ENCODE measurements at places on chromosomes 1 and 21.
A peak's percentile ranks its signal among the peaks of the same experiment; 100 is the strongest.

DNA sequence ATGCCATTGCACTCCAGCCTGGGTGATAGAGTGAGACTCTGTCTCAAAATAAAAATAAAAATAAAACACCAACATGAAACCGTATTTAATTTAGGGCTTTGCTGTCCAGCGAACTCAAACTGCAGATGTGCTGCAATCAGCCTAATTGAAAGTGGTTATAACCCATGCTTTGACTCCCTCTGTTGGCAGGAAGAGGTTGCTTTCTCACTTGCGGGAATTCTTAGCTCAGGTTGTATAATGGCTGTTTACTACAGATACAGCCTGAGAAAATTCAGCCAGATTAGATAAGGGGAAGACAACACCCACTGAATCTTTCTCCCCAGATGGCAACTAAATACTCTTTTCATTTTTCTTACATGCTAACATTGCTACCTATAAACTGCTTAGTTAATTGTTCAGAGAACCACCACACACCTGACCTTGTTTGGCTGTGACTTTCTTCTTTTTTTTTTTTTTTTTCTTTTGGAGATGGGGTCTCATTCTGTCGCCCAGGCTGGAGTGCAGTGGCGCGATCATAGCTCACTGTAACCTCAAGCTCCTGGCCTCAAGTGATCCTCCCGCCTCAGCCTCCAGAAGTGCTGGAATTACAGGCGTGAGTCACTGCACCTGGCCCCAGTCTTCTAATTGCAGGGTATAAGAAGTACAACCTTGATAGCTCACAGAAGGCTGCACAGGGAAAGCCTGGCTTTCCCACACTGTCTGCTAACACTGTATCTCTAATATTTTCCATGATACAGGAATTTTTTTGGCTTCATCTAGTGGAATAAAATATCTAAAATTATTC lies 34.6 kb downstream of the DNTTIP2 start:
- peak; percentile 69 for DNase-seq

GRCh38 chr1:36051821-36052220 lies 32.1 kb upstream of the TEKT2 start:
- no peak for DNase-seq

GRCh38 chr1:89989799-89990198 lies 5.1 kb upstream of the ZNF326 start:
- DNase-seq = peak; percentile 50

- DNase-seq = peak; percentile 50
Observed at GRCh38 chr1:6271554-6271953, 10.7 kb upstream of the GPR153 start.

GRCh38 chr1:158951956-158952355 lies 20.6 kb downstream of the PYHIN1 start:
- DNase-seq = peak; percentile 62

DNA sequence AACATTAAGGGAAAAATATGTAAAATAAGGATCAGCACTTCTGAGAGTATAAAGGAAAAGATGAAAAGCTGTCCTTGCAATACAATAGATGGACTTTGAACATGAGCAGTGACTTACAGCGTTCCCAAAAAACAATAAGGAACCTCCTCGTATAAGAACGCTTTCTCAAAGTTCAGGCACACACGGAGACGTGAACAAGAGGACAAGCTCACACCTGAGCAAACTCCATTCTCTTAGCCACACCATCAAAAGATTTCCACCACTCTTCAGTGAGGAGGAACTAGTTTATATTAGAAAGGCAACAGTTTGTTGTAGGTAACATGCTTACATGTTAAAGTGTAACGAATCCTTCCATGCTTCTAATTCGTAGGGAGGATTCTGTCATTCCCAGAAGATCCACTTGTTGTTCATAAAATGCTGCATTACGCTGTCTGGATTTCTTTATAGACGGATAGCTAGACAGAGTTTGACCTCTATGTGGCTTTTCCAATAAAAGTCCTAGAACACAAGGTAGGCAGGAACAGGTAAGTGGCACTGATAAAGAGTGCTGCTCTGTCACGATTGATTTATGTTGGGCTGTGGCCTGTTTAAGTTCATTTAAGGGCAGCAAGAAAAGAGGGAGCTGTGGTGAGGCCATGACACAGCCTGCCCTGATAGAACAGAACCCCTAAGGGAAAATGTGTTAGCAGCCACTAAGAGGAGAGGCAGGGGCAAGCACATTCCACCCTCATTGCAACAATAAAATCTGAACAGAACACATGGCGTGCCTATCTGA lies 37.0 kb upstream of the ATP1A1 start:
- DNase-seq = no peak

- DNase-seq = no peak
Observed at GRCh38 chr1:110132682-110133081, 17.6 kb upstream of the SLC6A17 start.

GRCh38 chr1:98550076-98550475 lies 111.4 kb upstream of the SNX7 start:
- DNase-seq = no peak
